A549 treated with Mapracorat at 1 μM for 4 hours (cell line): ENCODE measurements at places on chromosomes 12 and 14. TPM values are rescaled to one million over a fixed set of nuclear protein-coding genes. Genes with fewer than 3 reads are reported as not detected.

HOXC12 gene
- total RNA-seq, result not detected in 5 replicates

GZMH gene
- total RNA-seq, result not detected in 5 replicates

CFAP54 gene
- 0.59 to 1.6 TPM (median 1.4 TPM) in 5 replicates for total RNA-seq

LRTM2 gene
- 0.05 TPM in 1 of 5 replicates, not detected in the others for total RNA-seq

RHOJ gene
- total RNA-seq, result not detected in 5 replicates

TRPV4 gene
- total RNA-seq, result 0.06 to 0.26 TPM (median 0.14 TPM) in 5 replicates

KRT6C gene
- total RNA-seq, result not detected in 5 replicates

STXBP6 gene
- 1.8 to 2.5 TPM (median 2.0 TPM) in 5 replicates for total RNA-seq

P2RX2 gene
- not detected in 5 replicates for total RNA-seq

NTF3 gene
- total RNA-seq, result not detected in 5 replicates

FKBP11 gene
- total RNA-seq, result 44.9 to 64.2 TPM (median 56.2 TPM) in 5 replicates

KIF26A gene
- total RNA-seq, result 1.7 to 4.3 TPM (median 4.2 TPM) in 5 replicates

BCAT1 gene
- total RNA-seq, result 7.9 to 14.3 TPM (median 9.5 TPM) in 5 replicates

RD3L gene
- total RNA-seq, result not detected in 5 replicates

OR6C2 gene
- total RNA-seq, result not detected in 5 replicates

NANOG gene
- not detected in 5 replicates for total RNA-seq

AEBP2 gene
- total RNA-seq, result 18.3 to 25.3 TPM (median 21.6 TPM) in 5 replicates

EEA1 gene
- 3.6 to 6.7 TPM (median 6.5 TPM) in 5 replicates for total RNA-seq

TMTC2 gene
- 0.67 to 1.8 TPM (median 1.1 TPM) in 5 replicates for total RNA-seq

BEST3 gene
- 0.95 to 2.1 TPM (median 1.8 TPM) in 5 replicates for total RNA-seq
